CD4-positive, alpha-beta memory T cell (primary cell): ENCODE measurements at places on chromosomes 2 and 18. TPM values are rescaled to one million over a fixed set of nuclear protein-coding genes. Genes with fewer than 3 reads are reported as not detected.

- DNase-seq, result no peak
- H3K36me3 ChIP-seq, result no peaks in the 10 kb centered on the region
- H3K4me1 ChIP-seq, result peaks cover 8% of the 10 kb centered on the region
- H3K27me3 ChIP-seq, result no peaks in the 10 kb centered on the region
- H3K4me3 ChIP-seq, result no peak overlapping the region
- H3K27ac ChIP-seq, result no peak overlapping the region
Measured at GRCh38 chr2:215979620-215980019, 33.7 kb downstream of the MREG start.

FAP gene
- total RNA-seq, result not detected

RND3 gene
- total RNA-seq, result not detected

TRIM43 gene
- total RNA-seq, result not detected

DNA sequence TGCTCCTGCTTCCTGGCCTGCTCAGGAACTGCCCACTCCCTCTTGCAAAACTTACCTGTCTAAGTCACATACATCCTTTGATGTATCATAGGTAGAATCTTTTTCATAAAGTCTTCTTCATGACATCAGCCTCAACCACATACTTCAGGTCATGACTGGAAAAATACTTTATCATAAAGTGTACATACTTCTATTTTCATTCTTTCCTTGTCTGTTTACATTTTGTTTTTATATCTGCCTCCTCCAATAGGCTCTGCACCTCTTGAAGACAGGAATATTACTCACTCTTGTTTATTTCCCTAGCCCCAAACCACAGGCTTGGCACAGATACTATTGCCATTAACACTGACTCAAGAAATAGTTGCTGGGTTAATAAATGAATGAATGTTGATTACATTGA lies 43.6 kb upstream of the ZNF804A start:
- no peak overlapping the region for H3K4me3 ChIP-seq
- H3K27me3 ChIP-seq, result no peaks in the 10 kb centered on the region
- no peak for DNase-seq
- H3K4me1 ChIP-seq, result no peaks in the 10 kb centered on the region
- no peak overlapping the region for H3K27ac ChIP-seq

POTEE gene
- 0.11 TPM for total RNA-seq

GRCh38 chr2:3008561-3008960 lies 369.1 kb downstream of the EIPR1 start:
- no peaks in the 10 kb centered on the region for H3K36me3 ChIP-seq
- H3K27me3 ChIP-seq, result no peaks in the 10 kb centered on the region
- no peak overlapping the region for H3K27ac ChIP-seq
- H3K4me1 ChIP-seq, result no peaks in the 10 kb centered on the region
- H3K4me3 ChIP-seq, result no peak overlapping the region
- DNase-seq, result no peak

DNA sequence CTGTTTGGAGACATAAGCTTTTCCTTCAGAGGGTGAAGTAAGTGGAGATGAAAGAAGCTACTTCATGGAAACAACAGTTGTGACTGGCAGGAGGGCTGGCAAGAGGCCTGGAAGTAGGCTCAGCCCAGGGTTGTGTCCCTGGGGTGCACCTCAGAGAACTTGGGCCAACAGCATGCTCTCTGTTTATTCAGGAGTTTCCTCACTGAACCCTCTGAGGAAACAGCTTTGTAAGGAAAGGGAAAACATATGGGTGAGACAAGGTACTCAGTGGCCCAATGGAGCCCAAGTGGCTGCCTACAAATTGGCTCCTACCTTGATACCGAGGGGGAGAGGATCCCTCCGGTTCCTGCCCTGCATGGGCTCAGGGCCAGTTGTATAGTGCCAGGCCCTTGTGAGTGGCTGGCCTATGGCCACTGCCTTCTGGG lies 115.5 kb upstream of the ITGA6 start:
- no peaks in the 10 kb centered on the region for H3K27me3 ChIP-seq
- H3K4me1 ChIP-seq, result no peaks in the 10 kb centered on the region
- no peak overlapping the region for H3K27ac ChIP-seq
- no peaks in the 10 kb centered on the region for H3K36me3 ChIP-seq
- H3K4me3 ChIP-seq, result no peak overlapping the region
- no peak for DNase-seq

PIGN gene
- total RNA-seq, result 27.7 TPM

- no peak overlapping the region for H3K27ac ChIP-seq
- H3K4me3 ChIP-seq, result no peak overlapping the region
- H3K4me1 ChIP-seq, result peaks cover 5% of the 10 kb centered on the region
- H3K27me3 ChIP-seq, result no peaks in the 10 kb centered on the region
- no peak for DNase-seq
- no peaks in the 10 kb centered on the region for H3K36me3 ChIP-seq
Measured at GRCh38 chr2:143692162-143692561, 562.9 kb downstream of the ARHGAP15 start.
